ENCODE measurements at places on chromosomes 12 and 14.

DNA sequence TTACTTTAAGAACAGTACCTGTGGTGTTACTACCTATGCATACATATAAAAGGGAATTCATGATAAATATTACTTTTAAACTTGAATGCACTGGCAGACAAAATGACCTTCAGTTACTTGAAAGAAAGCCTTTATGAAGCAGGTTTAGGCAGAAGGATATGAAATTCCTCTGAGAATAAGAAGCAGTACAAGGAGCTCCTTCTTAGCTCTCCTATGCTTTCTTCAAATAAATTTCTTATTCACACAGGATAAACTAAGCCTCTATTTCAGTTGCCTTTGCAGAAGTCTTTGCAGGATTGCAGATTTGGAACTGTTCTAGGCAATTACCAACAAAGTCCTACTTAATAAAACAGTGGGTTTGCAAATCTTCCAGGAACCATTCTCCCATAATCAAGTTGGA, 1.0 kb downstream of the EPYC start:
- DNase-seq, result no peak

DNA sequence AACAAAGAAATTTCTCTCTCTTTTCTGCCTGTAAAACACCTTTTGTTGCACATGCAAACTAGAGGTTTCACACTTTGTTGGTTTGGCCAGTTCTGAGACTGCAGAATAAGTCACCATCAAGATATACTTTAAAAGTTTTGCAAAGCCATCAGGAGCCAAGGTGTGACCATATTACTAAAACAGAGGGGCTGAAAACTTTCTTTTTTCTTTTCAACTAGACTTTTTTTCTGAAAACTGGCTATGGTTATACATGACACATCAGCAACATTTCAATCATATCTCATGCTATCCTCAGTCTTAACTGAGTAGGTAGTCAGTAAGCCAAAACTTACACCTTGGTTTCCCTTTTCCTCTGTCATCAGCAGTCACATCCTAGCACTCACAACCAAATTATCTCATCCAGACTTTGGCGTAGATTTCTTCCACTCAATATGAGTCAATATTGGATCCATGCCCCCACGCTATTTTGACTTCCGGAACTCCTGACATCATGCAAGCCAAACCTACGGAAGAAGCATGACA, 4.1 kb upstream of the IFNG start:
- no peak for DNase-seq

DNA sequence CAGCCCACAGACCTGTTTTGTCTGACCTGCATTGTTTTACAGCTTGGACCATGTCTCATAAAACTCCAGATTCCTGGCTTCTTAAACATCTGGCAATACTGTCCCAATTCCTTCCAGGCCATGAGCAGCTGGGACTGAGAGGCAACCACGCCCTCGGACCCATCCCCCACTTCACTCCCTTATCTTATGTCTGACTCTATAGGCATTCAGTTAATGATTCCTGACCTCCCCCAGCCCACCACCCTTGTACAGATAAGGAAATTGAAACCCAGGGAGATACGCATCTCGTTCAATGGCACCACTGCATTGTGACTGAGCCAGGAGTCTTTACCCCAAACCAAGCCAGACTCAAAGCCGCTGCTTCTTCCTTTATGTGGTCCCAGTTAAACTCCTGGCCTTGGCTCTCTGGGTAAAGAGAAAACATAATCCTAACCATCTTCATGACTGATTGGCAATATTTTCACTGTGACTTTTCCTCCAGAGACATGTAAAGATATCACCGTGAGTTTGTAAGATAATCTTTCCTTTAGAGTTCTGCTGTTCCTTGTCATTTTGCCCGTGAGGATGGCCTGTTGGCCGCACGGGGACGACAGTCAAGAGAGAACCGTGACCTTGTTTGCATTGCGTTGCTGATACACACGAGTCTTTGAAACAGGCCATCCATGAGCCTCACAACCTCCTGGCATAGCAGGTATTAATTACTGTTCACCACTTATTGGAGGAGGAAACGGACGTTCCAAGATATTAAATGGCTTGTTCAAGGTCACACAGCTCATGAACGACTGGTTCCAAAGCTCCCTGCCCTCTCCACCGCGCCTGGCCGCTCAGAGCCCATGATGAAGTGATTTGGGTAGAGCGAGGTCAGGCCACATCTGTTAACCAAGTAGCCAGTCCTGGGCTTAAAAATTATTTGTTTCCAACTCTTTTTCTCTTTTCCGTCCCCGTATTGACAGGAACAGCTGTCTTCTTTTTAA, 39.4 kb downstream of the MAP1LC3B2 start:
- no peak for DNase-seq

DNA sequence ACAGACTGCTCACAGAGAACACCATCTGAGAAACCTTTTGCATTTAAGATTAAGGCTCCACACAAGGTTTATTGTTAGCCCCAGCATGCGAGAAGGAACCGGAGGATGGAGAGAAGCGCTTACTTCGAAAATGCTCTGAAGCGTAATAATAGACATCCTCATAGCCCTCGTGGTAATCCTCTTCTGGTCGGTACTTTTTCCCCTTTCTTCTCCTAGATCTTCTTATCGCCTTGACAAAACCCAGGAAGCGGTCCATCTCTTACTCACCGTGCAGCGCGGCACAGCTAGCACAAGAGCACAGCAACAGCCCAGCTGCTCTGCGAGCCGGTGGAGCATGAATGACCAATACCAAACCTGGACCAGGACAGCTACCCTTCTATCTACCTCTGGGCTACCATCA, 125.1 kb upstream of the GRIP1 start:
- no peak for DNase-seq

- no peak for DNase-seq
These were observed 97.9 kb downstream of the RFLNA start for GRCh38 chr12:124392667-124393413.

DNA sequence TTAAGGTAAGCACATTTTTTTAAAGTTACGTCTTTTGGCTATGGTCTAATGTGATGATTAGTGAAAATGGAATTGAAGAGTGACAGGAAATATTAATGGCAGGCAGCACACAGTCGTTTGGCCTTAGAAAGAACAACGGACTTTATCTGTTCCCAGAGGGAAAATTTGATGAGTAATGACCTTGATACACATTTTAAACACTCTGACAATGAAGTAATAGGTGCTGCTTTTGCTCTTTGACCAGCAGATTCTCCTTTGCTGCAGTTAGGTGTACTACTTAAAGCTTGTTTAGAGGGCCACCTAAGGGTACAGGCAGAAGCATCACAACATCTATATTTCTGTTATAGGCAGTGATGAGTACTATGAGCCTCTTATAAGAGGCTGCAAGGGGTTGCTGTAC, 27.1 kb upstream of the RNU6-8 start:
- DNase-seq, result no peak

DNA sequence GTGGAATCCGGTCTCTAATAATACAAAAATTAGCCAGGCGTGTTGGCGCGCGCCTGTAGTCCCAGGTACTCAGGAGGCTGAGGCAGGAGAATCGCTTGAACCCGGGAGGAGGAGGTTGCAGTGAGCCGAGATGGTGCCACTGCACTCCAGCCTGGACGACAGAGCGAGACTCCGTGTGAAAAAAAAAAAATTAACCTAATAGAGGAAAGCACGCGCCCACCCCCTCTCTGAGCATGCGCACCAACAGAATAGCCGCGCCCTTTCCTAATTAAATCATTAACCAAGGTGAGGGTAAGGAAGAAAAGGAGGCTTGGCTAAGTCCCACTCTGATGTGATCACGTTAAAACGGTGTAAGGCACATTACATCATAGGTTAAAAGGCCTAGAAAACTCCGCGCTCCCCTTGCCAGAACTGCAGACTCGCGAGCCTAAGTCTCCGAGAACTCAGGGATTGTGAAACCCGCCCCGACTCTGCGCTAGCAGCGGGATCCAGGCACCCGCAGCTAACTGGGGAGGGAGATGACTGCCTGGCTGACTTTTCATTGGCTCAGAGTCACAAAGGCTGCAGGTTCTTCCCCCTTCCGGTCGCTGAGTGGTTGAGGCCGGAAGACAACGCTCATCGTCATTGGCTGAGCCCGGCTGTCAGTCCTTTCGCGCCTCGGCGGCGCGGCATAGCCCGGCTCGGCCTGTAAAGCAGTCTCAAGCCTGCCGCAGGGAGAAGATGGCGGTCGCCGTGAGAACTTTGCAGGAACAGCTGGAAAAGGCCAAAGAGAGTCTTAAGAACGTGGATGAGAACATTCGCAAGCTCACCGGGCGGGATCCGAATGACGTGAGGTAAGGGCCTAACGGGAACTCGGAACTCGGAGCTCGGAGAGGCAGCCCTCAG, at the start of gene PNN:
TSS of gene PNN (plus strand) at position 695 of the 885 bp plus-strand sequence. CDS start at position 721, 26 bp downstream.
- peak; percentile 88 for DNase-seq

DNA sequence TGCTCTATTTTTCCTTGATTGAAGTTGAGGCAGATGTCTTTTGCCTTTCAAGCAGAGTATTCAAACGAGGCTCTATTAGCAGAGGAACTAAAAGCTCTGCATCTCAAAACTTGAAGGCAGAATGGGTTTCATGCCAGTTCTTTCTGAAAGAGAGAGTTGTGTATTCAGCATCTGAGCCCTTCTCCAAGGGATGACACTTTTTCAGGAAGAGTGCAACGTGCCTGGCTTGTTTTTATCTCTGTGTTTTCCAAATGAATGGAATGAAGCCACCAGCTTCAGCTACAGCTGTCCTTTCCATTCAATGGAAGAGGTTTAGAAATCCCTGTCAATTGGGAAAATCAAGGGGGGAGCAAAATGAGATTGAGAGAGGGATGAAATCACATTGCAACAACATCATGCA, 14.6 kb downstream of the BEST3 start:
- DNase-seq, result no peak

DNA sequence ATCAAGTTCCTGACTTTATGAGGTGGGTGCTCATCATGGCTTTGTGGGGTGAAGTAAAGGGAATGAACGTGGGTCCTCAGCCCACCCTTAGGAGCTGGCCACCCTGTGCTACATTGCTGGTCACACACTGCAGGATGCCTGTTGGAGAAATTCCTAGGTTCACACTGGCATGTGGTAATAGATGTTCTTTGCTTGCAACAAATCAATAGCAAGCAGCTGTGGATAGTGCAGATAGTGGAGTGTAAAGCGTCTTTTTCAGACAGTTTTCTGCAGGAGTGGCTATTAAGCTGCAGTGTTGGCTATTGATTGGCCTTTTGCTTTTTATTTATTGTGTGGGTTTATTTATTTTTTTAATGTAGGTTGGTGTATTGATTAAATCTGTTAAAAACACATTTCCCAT, 822.7 kb downstream of the NRXN3 start:
- no peak for DNase-seq

- no peak for DNase-seq
These were observed 629.3 kb downstream of the DIO2 start for GRCh38 chr14:79581912-79582576.

GRCh38 chr12:120761519-120761934, 35.9 kb downstream of the ACADS start:
- no peak for DNase-seq

GRCh38 chr12:88163371-88163770, 21.3 kb downstream of the TMTC3 start:
- DNase-seq, result no peak

- DNase-seq, result peak; percentile 21
These were observed 4.6 kb downstream of the ZNF384 start for GRCh38 chr12:6684609-6685008.

DNA sequence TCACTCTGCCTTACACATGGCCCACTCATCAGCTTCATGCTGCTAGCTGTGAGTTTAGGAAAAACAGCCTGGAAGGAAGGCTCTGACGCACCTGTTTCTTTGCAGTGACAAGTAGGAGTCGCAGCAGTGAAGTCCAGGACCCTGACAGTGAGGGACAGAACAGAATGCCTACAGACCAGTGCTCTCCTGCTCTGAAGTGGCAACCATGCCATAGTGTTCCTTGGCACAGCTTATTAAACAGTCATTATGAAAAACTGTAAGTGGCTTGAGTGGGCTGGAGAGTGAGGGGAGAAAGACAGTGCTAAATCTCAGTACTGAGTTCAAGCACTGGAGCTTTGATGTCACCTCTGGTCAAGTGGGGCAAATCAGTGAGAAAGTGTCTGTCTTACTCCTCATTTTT, 61.7 kb downstream of the MYRFL start:
- no peak for DNase-seq

DNA sequence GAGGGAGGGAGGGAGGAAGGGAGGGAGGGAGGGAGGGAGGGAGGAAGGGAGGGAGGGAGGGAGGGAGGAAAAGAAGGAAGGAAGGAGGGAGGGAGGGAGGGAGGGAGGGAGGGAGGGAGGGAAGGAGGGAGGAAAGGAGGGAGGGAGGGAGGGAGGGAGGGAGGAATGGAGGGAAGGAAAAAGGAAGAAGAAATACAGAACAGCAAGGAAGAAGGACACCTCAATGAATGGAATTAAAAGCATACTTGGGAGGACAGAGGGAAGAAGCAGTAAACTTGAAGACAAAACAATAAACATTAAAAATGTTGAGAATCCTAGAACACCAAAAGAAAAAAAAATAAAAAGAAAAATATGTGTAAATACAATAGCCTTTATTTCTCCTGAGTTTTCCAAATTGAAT, 6.2 kb downstream of the OR4Q2 start:
- DNase-seq, result no peak

DNA sequence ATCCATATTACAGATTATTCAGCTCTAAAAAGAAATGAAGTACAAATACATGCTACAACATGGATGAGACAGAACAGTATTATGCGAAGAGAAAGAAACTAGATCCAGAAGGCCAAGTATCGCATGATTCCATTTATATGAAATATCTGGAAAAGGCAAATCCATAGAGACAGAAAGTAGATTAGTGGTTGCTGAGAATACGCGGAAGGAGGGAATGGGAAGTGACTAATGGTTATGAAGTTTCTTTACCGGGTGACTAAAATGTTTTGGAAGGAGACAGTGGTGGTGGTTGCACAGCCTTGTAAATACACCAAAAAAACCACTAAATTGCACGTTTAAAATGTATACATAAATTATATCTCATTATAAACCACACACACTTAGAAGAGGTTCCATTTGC, 12.5 kb downstream of the PRDM4 start:
- no peak for DNase-seq

DNA sequence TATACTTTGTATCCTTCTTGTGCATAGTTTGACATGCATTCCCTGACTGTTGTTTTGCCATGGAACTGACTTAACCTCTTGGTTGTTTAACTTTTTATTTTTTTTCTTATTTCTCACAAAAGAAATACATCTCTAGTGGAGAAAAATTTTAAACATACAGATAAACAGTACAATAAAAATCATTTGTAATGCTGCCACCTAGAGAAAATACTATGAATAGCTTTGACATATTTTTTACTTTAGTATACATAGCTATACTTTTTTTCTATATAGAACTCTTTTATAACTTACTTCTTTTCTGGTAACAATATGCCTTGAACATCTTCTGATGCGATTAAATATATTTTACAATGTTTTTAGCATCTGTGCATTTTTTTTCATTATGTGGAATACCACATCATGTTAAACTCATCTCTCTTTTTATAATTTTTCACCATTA, 184.5 kb downstream of the AKAP6 start:
- no peak for DNase-seq

- no peak for DNase-seq
These were observed 31.2 kb downstream of the CCDC59 start for GRCh38 chr12:82326905-82327503.

DNA sequence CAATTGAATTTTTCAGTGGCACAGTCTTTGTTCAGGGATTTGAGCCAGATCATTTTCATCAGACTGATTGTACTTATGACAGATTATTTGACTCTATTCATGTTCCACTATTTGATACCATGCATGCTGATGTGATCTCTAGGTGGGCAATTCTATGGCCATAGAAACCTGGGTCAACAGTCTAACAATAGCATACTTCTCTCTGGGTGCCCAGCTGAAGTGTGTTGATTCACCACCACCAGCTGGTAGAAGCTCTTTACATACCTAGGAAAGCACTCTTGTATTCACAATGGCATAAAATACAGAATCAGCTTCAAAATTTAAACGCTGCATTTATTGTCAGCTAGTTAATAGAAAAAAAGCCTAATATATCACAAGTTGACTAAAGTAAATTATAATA, 90.2 kb upstream of the TMTC2 start:
- no peak for DNase-seq

Data from stimulated activated CD4-positive, alpha-beta T cell treated with anti-CD3 and anti-CD28 coated beads, Interleukin-1b, Interleukin-23, amount 100 ng/mL, for 24 hours (primary cell).